ENCODE measurements at places on chromosomes 11 and 22.
A peak's percentile ranks its signal among the peaks of the same experiment; 100 is the strongest.

GRCh38 chr11:92406472-92406871 is 181.9 kb downstream of the FAT3 start:
- no peak for DNase-seq

DNA sequence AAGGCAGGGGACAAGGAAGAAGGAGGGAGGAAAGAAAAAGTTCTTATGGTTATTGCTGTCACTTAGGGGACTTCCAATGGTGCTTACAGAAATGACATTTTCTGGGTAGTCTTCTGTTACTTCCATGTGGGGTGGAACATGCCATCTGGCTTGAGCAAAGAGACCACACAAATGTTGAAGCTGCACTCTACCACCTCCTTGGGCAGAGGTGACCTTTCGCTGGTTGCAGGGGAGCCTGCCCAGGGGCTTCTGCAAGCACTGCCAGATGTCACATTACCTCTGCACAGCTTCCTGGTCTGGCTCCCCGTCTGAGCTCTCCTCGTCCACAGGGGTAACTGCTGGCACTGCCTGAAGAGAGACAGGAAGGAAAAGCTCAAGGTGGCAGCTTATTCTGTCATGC is 32.6 kb upstream of the APOA1 start:
- DNase-seq: no peak

- DNase-seq: no peak
Measured at GRCh38 chr11:73404048-73404447, 27.8 kb downstream of the RELT start.

- no peak for DNase-seq
Measured at GRCh38 chr11:103910721-103911120, 125.7 kb upstream of the DDI1 start.

- DNase-seq: no peak
Measured at GRCh38 chr11:68584097-68584496, 100.2 kb upstream of the GAL start.

DNA sequence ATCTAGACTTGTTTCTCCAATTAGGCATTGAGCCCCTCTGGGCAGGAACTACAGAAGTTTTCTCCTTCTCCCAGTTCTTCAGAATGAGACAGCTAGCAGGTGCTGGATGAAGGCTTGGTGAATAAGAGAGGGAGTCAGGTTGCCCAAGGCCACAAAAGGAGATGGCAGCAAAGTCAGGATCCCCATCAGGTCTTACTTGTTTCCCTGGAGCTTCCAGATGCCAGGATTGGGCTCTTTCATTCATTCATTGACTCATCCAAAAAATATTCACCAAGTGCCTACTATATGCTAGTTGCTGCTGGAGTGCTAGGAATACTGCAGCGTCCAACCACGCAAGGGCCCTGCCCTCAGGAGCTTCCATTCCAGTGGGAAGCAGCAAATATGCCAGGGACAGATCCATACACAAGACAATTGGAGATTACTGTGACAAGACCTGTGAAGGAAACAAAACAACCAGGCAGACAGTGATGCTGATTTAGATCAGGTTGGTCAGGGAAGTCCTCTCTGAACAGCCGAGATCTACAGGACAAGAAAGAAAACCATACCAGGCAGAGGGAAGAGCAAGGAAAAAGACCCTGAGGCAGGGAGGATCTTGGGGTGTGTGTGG is 24.6 kb upstream of the LMO1 start:
- no peak for DNase-seq

DNA sequence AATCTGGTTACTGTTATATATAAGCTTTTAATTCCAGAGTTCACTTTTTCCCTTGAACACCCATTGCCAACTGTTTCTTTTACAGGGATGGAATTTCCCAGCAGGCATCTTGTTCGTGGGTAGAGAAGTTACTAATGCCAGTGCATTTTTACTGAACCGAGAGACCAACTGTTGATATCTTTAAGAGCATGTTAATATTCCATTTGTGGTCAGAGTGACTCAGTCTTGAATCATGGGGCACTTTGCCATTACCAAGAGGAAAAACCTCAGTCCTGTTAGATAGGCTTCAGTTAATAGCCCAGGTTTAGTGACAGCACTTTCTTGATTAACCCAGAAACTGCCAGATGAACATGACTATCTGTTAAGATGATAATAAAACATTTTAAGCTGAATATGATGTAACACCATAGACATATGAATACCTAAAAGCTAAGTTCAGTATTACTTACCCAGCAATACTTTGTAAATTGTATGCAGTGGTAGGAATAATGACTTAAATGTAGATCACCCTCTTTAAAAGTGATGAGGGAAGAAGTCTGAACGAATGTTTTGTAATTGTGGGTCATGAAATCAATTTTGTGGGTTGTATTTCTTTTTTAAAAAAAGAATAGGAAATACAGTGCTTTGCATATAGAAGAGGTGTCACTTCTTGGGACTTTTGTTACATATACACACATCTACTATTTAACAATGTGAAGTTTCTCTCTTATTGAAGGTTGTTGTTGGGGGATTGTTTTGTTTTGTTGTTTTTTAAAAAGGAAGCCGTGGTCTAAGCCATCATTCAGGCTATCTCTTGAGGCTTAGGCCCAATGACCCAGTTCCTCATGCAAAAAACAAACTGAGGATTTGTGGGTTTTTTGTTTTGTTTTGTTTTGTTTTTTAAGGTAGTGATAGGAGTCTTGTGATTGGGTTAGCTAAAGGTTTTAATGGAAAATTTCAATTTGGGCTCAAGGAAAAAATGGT is 79.2 kb upstream of the GRIK4 start:
- peak; percentile 88 for DNase-seq
